ENCODE measurements at places on chromosomes 6 and 20.
A peak's percentile ranks its signal among the peaks of the same experiment; 100 is the strongest.

DNA sequence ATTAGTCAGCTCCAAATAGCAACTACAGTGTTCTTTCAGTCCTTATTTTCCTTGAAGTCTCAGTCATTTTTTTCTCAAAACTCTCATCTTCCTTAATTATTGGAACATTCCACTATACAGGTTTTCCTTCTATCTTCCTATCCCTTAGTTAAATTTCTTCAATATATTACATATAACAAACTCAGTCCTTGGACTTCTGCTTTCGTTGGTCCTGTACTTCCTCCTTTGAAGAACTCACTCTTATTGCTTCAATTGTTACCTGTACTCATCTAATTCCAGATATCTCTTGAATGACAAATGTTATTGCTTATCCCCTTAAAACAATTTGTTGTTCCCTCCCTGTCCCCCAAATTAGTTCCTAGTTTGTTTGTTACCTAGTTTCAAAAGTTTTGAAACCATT lies 67.7 kb upstream of the NOTCH4 start:
- DNase-seq, result no peak

DNA sequence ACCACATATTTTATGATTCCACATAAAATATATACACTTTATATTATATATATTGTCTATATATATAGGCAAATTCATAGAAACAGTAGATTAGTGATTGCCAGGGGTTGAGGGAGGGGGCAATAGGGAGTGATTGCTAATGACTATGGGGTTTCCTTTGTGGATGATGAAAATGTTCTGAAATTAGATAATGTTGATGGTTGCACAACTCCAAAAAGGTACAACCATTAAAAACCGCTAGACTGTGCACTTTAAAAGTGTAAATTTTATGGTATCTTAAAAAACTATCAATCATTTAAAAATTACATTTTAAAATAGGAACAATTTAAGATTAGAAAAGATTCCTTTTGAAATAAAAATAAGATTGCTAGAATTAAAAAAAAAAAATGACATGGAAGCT lies 23.8 kb upstream of the CEP85L start:
- no peak for DNase-seq

DNA sequence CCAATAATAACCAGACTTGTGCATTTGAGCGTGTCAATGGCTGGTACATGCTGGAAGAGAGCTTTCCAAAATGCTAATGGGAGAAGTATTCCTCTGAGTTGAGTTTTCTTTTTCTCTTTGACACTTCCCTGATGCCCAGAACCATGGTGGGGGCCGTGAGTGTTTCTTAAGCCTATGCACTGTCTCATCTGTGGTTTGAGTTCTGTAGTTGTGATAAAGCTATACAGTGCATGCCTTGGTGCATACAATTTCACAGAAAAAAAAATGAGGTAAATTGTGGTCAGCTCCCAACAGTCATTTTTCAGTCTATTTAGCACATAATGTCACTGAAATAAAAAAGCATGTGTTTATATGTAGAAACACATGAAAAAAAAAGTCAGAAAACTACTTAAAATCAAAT lies 204.8 kb downstream of the HDGFL1 start:
- no peak for DNase-seq

DNA sequence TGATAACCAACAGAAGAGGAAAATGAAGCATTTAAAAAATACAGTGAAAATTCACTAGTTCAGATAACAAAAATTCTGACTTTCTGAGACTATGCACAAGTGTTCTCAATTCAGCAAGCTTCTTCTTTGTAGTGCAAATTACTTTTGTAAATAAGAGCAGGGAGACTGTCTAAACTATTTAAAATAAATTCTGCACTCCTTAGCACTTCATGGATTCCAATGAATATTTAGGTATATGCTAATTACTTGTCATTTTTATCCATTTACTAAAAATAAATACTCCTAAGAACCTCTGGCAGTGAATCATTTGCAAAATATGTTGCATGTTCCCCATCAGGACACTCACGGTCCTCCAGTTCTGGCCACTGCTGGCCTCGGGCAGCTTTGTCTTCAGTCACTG lies 139.8 kb downstream of the F13A1 start:
- DNase-seq, result no peak

DNA sequence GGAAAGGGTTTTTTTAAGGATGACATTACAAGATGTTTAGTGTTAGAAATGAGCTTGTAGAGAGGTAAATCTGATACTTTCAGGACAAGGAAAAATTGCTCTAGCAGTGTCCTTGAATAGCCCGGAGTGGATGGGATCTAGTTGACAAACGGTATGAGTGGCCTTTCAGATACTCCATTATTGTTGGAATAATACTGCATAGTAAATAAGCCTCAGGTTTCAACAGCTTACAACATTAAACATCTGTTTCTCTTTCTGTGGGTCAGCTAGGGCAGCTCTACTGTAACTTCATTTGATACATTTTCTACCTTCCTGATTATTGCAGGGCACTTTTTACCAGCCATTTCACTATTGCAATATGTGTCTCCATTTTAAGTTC lies 118.0 kb downstream of the B3GAT2 start:
- DNase-seq, result no peak

GRCh38 chr6:144064402-144065212 lies 30.8 kb downstream of the SF3B5 start:
- no peak for DNase-seq

GRCh38 chr6:85498596-85499258 lies 48.8 kb downstream of the NT5E start:
- DNase-seq, result no peak

- no peak for DNase-seq
Measured at GRCh38 chr6:1348675-1349074, 36.8 kb downstream of the FOXQ1 start.

DNA sequence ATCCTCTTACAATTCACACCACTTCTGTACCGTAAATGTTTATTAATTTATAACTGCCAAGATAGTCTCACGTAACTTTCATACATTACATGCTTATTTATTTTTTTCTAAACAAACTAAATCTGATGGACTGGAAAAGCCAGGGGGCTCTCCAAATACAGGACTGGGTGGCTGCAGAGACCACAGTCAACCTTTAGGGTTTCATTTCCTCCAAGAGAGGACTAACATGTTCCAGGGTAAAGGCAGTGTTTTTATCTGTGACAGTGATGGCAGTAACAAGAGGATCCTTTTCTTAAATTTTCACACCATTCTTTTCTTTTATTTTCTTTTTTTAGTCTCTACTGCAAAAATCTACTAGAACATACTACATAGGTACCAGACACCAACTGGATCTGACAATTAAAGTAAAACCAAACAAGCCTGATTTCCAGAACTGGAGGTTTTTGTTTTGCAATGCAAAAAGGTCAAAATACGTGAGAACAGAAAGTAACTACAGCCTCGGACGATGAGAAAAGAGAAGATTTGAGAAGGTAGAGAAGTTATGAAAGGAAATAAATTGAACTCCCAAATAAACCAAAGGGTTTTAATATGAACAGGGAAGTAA lies 1.2 kb downstream of the LMBRD1 start:
- DNase-seq, result no peak

- no peak for DNase-seq
Measured at GRCh38 chr6:111456208-111456607, 26.8 kb downstream of the REV3L start.

DNA sequence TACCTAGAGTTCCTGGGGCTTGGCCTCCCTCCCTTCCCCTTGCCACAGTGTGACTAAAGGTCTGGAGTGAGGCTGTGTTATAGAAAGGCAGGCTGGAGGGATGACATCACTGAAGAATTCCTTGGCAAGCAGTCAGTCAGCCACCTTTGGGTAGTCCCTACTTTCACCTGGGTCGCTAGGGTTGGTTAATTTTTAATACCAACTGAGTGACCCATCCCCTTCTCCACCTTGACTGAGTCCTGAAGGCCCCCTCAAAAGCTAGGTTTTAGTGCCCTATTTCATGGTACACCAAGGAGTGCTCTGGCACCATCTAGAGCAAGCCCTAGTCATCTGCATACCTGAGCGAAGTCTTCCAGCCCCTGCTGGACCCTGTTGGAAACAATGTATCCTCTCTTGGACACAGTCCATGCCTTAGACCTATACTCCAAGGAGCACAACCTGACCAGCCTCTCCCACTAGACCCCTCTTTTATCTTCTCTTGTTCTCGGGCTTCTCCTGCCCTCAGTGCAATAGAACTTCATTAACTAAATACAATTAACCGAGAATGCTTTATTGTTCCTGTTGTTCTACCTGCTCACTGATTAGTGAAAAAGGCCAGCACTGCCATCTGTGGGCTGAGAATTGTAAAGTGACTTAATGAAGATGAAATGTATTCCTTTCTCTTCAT lies 44.6 kb downstream of the RIN2 start:
- no peak for DNase-seq

DNA sequence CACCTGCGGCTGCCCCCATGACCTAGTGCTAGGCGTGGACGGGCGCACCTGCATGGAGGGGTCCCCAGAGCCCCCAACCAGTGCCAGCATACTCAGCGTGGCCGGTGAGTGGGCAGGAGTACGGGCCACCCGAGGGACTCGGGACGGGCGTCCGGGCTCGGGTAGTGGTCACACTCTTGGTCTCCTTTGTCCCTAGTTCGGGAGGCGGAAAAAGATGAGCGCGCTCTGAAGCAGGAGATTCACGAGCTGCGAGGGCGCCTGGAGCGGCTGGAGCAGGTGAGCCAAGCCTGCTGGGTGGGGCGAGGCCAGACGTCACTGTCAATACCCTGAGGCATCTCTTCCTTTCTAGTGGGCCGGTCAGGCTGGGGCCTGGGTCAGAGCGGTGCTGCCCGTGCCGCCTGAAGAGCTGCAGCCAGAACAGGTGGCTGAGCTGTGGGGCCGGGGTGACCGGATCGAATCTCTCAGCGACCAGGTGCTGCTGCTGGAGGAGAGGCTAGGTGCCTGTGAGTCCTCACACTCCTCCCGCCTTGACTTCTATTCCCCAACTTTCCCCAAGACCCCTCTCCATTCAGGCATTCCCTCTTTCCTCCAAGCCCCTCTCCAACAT lies 2.9 kb downstream of the EGFL8 start:
- no peak for DNase-seq

DNA sequence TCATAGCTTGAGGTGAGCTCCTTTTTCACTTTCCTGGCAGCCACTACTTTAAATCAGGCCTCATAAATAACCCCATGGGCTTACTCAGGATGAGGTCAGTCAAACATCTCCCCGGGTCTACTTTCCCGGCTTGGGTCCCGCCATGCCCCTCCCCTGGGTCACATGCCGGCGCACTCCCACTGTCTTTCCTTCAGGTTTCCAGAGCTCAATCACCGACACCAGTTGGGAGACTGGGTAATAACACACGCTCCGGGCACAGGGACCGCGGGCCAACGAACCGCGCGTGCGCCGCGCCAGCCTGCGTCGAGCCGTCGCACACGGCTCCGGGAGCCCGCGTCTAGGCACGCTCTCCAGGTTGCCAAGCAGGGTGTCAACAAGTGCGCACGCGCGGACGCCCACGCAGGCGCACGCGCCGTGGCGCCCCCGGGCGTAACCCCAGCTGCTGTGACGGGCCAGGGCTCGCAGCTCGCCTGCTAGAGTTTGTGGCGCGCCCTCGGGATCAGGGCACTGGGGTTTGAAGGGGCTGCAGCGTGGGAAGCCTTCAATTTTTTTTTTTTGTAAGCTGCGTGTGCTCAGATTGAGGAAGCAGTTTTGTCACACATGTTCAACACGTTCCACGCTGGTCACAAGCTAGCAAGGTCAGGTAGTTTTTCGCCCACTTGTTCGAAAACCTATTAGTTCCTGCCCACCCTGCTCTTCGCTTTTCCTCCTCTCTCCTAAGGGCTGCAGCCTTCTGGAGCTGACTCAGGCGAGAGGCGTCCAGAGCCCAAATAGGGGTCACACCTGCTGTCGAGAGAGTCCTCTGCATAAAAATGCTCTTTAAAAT lies 31.8 kb downstream of the TFAP2B start:
- no peak for DNase-seq

DNA sequence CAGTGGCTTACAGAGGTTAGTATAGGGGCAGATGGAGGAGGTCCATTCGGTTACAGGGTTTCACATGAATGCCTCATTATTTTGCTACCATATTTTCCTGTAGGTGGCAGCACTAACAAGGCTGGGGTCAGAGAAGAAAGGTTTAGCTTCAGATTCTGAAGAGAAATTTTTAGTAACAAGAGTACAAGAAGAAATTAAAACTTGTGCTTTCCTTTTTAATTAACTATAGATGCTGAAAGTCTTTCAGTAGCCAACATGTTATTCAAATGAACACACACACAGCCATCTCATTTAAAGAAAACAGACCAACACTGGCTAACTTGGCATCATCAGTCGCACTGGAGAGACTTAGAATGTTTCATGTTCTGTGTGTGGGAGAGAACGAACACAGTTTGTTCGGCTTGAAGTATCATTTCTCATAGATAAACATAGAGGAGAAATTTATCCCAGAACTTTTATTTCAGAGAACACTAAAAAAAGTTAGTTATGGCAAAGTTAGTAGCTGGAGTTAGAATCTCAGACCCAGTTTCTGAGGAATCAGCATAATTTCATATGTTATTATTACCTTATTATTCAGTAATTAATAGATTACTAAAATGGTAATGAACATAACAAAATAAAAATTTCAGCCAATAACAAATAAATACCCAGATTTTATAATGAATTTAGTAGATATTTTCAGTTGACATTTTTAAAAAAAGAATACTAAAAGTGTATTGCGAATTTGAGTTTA lies 314.0 kb upstream of the RSPO3 start:
- DNase-seq, result peak; percentile 42

DNA sequence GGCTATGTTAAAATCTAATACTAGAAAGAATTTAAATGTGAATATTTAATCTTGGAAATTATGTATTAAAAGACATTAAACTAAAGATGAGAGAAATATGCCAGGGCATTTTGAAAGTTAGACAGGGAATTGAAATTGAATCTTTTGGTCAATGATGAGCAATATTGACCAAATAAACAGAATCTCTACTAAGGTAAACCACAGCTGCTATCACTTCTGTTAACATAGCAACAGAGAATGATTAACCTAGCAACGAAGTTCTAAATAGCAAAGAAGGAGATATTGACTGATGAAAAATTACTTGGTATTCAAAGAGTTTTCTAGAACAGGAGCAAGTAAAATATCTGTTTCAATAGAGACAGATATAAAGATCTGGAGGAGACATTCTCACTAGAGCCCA lies 45.2 kb upstream of the RSPO3 start:
- DNase-seq, result no peak

- DNase-seq, result no peak
Measured at GRCh38 chr6:16596616-16597331, 164.5 kb downstream of the ATXN1 start.

DNA sequence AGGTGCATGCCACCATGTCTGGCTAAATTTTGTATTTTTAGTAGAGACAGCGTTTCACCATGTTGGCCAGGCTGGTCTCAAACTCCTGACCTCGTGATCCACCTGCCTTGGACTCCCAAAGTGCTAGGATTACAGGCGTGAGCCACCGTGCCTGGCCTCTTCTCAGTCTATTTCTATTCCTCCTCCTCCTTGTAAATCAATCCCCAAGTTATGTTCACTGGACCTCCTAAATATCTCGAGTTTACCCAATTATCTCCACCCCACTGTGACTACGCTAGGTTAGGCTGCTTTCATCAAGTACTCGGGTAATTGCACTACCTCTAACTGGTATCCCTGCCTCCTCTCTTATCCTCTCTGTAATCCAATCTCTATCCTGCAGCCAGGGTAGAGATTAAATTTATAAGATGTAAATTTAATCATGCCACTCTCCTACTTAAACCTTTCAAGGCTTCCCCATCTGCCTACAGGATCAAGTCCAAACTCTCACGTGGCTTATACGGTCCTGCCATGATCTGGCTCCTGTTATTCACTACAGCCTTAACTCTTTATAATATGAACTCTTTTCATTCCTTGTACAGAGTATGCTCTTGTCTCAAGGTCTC lies 837 bp upstream of the MAD2L1BP start:
- no peak for DNase-seq

All from NCI-H446 (cell line).